NB4 (cell line): ENCODE measurements at places on chromosomes 16 and 17.

- no peak for DNase-seq
Observed at GRCh38 chr17:78322858-78323455, 36.9 kb downstream of the SOCS3 start.

- DNase-seq, result no peak
Observed at GRCh38 chr17:2981325-2981724, 82.1 kb downstream of the OR1D5 start.

- DNase-seq, result no peak
Observed at GRCh38 chr16:10168258-10168657, 14.0 kb downstream of the GRIN2A start.

- peak; percentile 69 for DNase-seq
Observed at GRCh38 chr16:81779536-81780320, 637 bp downstream of the PLCG2 start.

GRCh38 chr17:19383681-19384470, 3.1 kb downstream of the MFAP4 start:
- DNase-seq, result no peak

DNA sequence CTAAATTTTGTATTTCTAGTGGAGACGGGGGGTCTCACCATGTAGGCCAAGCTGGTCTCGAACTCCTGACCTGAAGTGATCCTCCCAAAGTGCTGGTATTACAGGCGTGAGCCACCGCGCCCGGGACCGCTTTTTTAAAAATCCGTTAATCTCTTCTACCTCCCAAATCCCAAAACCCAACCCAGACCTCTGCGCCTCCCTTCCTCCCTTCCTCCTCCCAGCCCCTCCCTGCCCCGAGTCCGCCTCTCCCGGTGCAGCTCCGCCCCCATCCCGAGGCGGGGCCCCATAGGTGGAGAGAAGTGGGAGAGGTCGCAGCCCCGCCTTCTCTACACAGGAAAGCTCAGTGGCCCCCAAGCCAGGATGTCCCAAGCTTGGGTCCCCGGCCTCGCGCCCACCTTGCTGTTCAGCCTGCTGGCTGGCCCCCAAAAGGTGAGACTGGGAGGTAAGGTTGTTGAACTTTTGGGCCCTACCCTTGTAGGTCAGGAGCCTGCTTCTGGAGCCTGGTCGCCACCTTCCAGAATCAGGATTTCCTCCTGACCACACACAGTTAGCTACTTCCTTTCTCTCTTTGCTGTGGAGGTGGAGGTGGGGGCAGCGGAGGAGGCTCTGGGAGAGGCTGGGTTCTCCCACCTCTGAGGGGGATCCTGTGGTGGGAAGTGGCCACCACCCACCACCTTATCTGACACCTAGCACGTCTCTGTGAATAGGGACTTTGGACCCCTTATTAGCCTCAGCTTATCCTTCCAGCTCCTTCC, at the start of gene TMEM92:
Gene TMEM92 (plus strand): TSS at position 325 of the 755 bp plus-strand sequence. CDS start 36 bp downstream, at position 361.
- peak; percentile 44 for DNase-seq

- DNase-seq, result no peak
Observed at GRCh38 chr17:73132085-73132492, 32.7 kb upstream of the SSTR2 start.

GRCh38 chr17:32104158-32104557, 38.1 kb upstream of the RHOT1 start:
- DNase-seq, result peak; percentile 72

GRCh38 chr17:13554231-13554630, 47.5 kb downstream of the HS3ST3A1 start:
- DNase-seq, result no peak
